ENCODE measurements at places on chromosomes 3 and 15. TPM values are rescaled to one million over a fixed set of nuclear protein-coding genes. Genes with fewer than 3 reads are reported as not detected.

The ZPLD1 gene
- total RNA-seq: not detected

The OSBPL10 gene
- 5.1 TPM for total RNA-seq

The NEK10 gene
- total RNA-seq: 11.7 TPM

The SLC6A1 gene
- 0.73 TPM for total RNA-seq

The GCSAM gene
- total RNA-seq: not detected

The RNF13 gene
- 45.0 TPM for total RNA-seq

The GOLGA8M gene
- 1.2 TPM for total RNA-seq

The GOLGA6L2 gene
- not detected for total RNA-seq

The GPR171 gene
- 0.24 TPM for total RNA-seq

The MAP2K5 gene
- 18.8 TPM for total RNA-seq

The C15orf62 gene
- total RNA-seq: 0.16 TPM

The BNC1 gene
- total RNA-seq: 0.16 TPM

The C3orf49 gene
- not detected for total RNA-seq

The GOLGA8J gene
- not detected for total RNA-seq

The EIF4G1 gene
- total RNA-seq: 254 TPM

The DET1 gene
- total RNA-seq: 6.8 TPM

The GPR149 gene
- total RNA-seq: not detected

The GPR156 gene
- 0.35 TPM for total RNA-seq

The AP2M1 gene
- total RNA-seq: 253 TPM

The DRD3 gene
- total RNA-seq: not detected

The VGLL3 gene
- total RNA-seq: 2.7 TPM

The SAMD7 gene
- total RNA-seq: not detected

The HTD2 gene
- total RNA-seq: 12.0 TPM

The CNTN3 gene
- 2.2 TPM for total RNA-seq

The PEX11A gene
- total RNA-seq: 13.4 TPM

The FSIP1 gene
- total RNA-seq: 0.91 TPM

The SPTBN5 gene
- 3.4 TPM for total RNA-seq
